GM23248 (cell line): ENCODE measurements at places on chromosomes 2 and 18. TPM values are rescaled to one million over a fixed set of nuclear protein-coding genes. Genes with fewer than 3 reads are reported as not detected.

GRCh38 chr2:200352636-200353035 lies 46.1 kb downstream of the SPATS2L start:
- peak; percentile 35 for DNase-seq

DNA sequence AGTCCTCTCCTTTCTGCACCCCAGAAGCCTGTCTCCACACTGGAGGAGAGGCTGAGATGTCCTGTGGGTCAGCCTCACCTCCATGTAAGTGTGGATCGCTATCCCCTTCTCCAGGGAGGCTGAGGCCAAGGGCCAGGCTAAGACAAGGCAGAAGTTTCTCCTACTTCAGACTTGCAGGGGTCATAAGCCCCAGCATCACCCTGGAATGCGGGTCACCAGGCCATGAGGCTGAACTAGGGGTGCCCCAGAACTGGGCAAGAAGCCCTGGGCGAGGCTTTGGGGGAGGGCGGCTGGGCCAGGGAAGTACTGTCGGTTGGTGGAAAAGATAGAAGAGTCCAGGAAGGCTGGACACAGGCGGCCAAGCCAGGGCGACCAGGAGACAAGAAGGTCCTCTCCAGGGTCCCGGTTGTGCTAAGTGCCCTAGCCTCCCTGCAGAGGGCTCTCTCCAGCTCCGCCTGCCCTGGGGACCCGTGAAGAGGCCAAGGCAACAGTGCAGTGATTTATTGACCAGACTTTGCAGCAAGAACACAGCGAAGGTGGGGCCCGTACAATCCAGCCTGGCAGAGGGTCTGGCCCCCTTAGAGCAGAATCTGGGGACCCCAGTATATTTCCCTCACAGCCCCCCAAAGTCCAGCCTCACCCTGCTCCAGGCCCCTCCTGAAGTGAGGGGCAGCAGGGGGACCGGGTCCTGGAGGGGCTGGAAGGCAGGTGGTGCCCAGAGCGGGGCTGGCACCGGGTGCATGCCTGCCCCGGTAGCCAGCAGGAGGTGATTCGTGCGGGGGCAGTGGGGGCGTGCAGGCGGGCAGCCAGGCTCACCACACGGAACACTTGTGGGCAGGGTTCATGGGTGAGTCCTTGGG lies 8.1 kb downstream of the ECEL1 start:
- no peak for DNase-seq

Gene CBLN2
- not detected in 2 replicates for polyA plus RNA-seq

DNA sequence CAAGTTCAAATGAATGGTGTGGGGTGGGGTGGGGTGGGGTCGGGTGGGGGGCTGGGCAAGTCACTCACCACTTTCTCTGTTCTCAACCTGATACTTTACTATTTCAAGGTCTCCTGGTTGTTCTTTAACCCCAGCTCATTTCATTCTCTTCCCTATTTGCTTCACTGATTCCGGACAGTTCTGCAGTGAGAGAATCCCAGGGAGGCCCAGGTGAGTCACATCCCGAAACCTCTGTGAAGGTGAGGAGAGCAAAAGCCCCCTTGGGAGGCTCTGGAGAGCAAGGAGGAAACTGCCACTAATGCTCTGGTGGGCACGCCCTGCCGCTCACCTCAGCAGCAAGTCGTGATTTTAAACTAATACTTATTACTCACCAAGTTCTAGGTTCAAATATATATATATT lies 8.9 kb downstream of the EDAR start:
- DNase-seq = no peak

Gene ADD2
- not detected in 2 replicates for polyA plus RNA-seq

DNA sequence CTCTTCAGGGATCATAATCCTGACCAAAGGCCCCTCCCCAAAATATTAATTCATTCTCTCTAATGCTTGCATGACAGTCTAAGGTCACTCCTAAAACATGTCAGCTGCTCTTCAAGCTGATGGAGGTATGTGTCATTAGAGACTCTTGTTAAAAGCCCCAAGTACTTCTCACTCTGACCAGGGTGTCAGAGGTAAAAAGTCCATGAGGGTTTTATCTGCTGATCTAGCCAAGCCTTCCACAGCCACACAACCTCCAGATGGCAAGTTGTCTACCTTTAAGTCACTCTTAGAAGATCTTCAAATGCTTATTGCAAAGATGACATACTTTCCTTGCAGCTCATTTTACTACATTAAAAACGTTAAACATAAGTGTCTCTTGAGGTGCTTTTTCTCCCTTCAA lies 83.6 kb upstream of the ETAA1 start:
- no peak for DNase-seq

Gene TBR1
- polyA plus RNA-seq = not detected in 2 replicates

Gene CIB4
- not detected in 2 replicates for polyA plus RNA-seq

Gene KCNK3
- 0.04 TPM in 1 of 2 replicates, not detected in the other for polyA plus RNA-seq

GRCh38 chr2:111990856-111991255 lies 64.2 kb upstream of the TMEM87B start:
- DNase-seq = no peak

- DNase-seq = no peak
Measured at GRCh38 chr2:27664622-27665363, 1.1 kb downstream of the SLC4A1AP start.

- DNase-seq = no peak
Measured at GRCh38 chr2:42961385-42961811, 169.0 kb upstream of the HAAO start.

Gene CPO
- 0.20 TPM in 1 of 2 replicates, not detected in the other for polyA plus RNA-seq

DNA sequence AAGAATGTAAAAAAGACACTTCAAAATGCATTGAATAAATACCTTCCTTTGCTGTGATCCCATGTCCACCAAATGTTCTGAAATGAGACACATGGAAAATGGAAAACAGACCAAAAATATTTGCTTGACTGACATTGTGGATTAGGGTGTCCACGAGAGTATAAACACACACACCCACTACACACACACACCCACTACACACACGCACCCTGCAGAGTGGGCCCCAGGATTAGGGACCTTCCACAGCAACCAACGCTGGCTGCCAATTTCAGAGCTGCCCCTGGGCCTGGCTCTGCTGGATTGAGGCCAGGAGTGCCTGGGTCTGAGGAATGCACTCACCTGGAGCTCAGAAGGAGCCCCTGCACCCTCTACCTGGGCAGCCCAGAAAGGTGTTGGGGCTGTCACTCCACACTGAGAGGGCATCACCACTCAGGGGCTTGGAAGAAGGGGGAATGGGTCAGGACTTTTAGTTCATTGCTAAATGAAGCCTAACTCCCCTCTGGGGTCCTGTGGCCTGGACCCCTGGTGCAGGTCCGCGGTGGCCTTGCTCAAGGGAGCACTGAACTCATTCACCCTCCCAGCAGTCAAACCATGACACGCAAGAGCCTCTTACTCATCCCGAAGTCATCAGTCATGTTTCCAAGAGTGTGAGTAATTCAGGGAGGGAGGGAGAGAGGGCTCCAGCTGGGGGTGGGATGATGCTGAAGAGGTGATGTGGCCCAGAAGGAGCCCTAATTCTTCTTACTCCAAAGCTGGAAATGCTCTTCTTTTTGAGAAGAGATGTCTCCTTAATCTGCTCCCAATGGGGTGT lies 50.2 kb upstream of the PLB1 start:
- peak; percentile 97 for DNase-seq

GRCh38 chr18:22558945-22559385 lies 141.2 kb upstream of the CTAGE1 start:
- peak; percentile 85 for DNase-seq

Gene CXCR1
- polyA plus RNA-seq = not detected in 2 replicates

DNA sequence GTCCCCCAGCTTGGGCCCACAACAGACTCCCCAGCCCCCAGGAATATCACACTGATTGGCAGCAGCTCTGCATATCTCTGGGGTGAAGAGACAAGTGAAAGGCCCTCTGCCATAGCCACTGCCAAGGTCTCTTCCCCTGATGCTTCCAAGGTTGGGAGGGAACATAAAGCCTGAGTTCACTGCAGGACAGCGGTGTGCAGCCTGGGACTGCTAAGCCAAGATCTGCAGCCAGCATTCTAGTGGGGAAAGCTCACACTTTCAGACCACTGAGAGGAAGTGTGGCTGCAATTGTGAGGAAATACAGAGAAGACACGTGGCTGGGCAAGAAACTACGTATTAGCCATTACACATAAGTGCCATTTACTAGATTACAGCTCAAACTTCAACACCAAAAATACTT lies 100.7 kb downstream of the MAIP1 start:
- peak; percentile 11 for DNase-seq

- no peak for DNase-seq
Measured at GRCh38 chr2:181972431-181973170, 13.1 kb upstream of the PPP1R1C start.

Gene TUBA4A
- 14.5 and 15.5 TPM in 2 replicates for polyA plus RNA-seq

- DNase-seq = no peak
Measured at GRCh38 chr2:33160191-33160590, 213.4 kb downstream of the LTBP1 start.
